GDM1 (cell line): ENCODE measurements at places on chromosomes 3 and 15.

- no peak for DNase-seq
Measured at GRCh38 chr3:4948395-4948794, 30.8 kb upstream of the BHLHE40 start.

DNA sequence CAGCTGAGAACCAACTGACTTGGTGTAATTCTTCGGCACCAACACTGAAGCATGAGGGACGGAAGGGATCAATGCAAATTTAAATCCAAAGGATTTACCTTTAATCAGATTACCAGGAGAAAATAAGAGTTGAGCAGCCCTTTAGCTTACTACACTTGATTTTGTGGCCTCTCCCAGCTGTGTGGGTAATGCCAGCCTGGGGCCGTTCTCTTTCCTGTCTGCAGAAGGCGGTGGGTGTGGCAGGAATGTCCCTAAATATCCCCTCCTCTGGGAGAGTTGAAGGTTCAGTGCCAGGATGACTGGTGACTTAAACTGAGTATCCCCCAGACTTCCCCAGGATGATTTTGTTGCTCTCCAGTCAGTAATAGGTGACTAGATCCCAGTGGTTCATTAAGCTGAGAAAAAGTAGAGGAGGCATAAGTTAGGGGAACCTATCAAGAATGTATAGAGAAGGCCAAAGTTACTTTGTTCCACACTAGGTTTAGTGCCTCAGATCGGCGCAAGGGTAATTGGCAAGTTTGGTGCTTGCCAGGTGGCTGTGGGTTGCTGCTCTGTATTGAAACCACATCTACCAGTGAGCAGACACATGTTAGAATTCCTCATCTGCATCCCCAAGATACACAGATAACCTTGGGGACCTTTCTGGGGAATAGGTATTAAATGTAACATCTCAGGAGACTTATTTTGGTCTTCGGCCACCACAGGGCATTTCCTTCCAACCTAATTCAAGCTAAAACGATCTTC lies 23.1 kb downstream of the MAPKBP1 start:
- no peak for DNase-seq

DNA sequence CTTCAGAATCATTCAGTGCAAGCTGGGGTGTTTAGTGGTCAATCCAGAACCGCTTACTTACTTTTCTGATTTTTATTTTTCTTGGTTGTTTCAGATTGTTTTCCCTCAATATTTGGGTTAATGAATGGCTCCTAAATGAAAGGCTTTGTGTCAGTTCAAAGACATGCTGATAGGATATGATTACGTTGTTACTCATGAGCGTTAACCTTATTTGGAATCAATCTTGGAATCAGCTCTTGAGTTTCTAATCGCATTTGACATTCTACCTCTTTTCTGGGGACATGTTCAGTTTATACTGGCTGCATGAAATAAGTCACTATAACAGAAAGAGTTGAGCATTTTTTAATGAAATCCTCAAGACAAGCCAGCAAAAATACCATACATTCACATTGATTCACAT lies 50.2 kb downstream of the ATP11B start:
- DNase-seq: no peak

GRCh38 chr3:143099210-143099609 lies 20.4 kb upstream of the CHST2 start:
- DNase-seq: no peak

GRCh38 chr3:112894258-112894657 lies 47.6 kb upstream of the CD200R1L start:
- no peak for DNase-seq

DNA sequence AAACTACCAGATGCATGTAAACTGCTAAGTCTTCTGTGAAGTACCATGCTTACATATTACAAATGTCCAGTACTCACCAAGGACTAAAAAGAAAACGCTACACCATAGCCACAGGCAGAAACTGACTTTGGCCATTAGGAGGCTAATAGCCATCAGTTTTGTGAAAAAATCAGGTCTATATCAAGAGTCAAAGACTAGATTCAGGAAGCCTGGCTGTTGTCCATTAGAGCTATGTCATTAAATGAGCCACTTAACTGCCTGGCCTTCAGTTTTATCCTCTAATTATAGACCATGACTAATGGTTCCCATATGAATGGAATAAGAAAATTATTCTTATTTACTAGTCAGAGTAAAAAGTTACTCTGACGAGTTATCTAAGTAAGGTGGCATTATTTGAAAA lies 144.1 kb downstream of the VPS13C start:
- DNase-seq: no peak

GRCh38 chr3:128878556-128879124 lies 780 bp upstream of the ACAD9 start:
- no peak for DNase-seq

DNA sequence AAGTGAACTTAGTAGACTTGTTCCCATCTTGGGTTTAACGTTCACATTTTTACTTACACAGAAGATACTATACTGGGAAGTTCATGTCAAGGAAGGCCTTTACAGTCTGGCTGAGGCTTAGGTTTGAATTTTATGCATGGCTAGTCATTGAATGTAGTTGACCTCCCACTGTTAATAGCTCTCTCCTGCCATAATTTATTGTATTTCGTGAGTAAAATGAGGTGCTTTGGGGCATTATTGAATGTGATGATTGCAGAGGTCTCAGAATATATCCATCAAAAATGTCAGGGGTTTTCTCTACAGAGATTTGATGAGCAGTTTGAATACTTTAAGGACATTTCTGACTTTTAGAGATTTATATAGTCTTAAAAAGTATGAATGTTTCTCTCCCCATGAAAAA lies 356.6 kb upstream of the GRM7 start:
- no peak for DNase-seq
